CD8-positive, alpha-beta memory T cell (primary cell): ENCODE measurements at places on chromosomes 3 and 15. TPM values are rescaled to one million over a fixed set of nuclear protein-coding genes. Genes with fewer than 3 reads are reported as not detected.

GRCh38 chr15:90463381-90463780 lies 66.3 kb upstream of the CRTC3 start:
- DNase-seq, result no peak

GRCh38 chr15:99752556-99752955 lies 19.3 kb upstream of the LYSMD4 start:
- DNase-seq, result no peak

CHRM5 gene
- not detected for total RNA-seq

GRCh38 chr3:15531346-15531745 lies 9.8 kb upstream of the COLQ start:
- DNase-seq, result no peak

TRAIP gene
- 22.9 TPM for total RNA-seq

LMAN1L gene
- 0.27 TPM for total RNA-seq

- no peak for DNase-seq
Observed at GRCh38 chr15:65207280-65207840, 3.9 kb downstream of the CILP start.

DNA sequence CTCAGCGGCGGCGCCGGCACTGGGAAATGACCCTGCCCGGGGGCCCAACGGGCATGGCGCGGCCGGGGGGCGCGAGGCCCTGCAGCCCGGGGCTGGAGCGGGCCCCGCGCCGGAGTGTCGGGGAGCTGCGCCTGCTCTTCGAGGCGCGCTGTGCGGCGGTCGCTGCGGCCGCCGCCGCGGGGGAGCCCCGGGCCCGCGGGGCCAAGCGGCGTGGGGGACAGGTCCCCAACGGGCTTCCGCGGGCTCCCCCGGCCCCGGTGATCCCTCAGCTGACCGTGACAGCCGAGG lies 172 bp downstream of the ITPKA start:
- no peak for DNase-seq
